Epithelial cell of prostate (primary cell): ENCODE measurements at places on chromosomes 16 and 17.

DNA sequence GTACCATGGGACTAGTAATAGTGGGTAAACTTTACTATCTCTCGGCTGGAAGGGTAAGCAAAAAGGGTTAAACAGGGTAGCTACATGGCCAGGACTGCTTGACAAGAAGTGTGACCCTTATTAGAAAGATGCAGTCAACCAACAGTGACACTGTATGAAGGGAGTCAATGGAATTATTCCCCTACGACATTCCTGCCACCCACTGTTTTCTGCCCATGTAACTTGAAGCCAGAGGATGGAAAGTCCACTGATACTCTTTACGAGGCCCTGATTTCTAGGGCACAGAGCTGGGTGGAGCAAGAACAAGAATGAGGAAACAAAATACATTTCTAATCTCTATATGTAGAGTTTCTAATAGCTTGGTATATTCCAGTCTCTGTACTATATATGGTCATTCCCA is 1102.5 kb downstream of the CDH11 start:
- no peak for DNase-seq

DNA sequence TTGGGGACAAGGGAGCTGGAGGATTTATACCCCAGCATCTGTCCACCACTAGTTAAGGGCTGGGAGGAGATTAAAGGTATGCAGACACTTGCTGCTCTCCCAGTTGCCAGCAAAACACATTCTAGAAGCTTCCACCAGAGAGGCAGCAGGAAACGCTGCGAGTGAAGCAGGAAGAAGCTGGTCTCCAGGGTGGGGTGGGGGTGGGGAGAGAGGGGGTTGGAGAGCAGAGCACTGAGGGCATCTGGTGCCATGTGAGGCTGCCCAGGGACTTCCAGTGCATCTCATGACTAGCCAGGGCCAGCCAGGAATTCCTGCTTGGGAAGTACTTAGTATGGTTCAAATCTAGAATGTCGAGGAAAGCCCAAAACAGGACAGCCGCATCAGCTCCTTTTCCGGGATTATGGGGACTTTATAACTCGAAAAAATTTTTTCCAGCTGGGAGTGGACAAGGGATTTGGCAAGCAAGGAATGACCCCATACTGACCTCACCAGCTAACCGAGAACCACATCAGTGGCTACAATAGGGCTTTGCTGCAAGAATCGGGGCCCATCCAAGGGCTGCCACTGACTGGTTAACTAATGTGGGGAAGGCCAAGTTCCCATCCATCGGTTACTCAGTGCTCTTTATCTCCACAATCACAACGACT is 26.2 kb upstream of the AXIN2 start:
- no peak for DNase-seq

DNA sequence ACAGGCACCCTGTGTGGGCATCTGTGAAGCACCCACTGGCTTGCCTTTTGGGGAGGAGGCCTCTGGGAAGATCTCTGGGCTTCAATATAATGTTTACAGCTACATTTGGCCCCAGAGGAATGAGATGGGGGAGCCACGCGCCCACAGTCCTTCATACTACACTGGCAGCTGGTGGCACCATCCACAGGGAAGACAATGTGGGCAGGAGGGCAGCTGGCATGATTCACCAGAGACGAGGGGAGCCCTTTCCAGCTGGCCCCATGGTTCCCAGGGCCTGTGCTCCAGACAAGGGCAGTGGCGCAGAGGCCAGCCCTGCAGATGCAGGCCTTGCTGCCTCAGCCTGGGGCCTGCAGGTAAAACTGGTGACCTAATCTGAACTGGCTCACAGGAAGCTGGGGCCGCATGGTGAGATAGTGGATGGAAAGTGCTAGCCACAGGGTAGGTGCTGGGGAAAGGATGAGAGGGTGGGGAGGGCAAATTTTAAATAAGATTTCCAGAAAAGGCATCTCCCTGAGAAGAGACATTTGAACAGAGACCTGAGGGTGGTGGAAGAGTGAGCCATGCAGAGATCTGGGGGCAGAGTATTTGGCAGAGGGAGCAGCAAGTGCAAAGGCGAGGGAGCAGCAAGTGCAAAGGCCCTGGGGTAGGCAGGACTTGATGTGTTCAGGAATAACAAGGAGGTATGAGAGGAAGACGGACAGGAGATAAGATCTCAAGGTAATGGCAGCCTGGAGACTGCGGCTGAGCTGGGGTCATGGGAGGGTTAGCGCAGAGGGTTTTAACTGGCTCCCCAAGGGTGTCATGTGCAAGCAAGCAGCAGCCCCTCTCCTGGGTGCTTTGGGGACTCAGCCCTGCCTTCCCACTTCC is 12.1 kb upstream of the KCNJ12 start:
- no peak for DNase-seq

DNA sequence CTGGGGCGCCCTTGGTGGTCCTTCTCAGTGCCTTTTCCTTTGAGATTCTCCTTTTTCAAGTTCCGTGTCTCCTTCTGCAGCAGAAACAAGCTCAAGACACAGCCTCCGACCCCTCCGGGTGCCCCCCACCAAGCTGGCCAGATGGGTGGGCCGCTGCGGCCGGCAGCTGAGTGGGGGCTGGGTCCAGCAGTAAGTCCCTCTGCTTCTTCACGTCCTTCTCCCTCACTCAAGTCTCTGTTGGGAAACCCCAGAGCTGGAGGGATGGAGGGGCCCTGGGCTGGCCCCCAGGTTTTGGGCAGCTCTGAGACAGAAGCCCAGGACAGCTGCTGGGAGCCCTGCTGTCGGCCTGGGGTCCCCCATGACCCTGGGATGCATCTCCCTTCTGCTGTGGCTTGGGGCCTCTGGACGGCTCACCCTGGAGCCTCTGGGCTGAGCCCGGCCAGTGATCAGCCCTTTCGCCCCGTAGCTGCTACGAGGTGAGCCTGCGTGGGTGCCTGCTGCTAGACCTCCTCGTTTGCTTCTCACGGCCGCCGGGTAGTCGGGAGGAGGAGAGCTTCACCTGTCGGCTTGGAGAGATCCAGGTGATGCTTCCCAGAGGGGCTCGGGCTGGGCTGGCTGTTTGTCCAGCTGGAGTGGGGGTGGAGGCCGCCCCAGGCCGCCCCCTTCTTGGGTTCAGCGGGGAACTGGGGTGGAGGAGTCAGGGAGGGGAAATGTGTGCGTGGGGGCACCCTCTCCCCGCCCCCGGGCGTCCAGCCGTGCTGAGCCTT is 10.7 kb downstream of the ENGASE start:
- DNase-seq, result no peak

DNA sequence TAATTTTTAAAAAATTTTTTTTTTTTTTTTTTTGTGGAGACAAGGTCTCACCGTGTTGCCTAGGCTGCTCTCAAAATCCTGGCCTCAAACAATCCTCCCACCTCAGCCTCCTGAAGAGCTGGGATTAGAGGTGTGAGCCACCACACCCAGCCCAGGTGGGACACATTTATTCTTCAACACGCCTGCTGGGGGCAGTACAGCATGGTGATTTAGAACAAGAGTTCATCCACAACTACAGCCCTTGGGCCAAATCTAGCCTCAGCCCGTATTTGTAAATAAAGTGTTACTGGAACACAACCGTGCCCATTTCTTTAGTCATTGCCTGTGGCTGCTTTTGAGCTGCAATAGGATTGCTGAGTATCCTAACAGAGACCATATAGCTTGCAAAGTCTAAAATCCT is 92.8 kb downstream of the KATNIP start:
- DNase-seq, result no peak

- DNase-seq, result no peak
These were observed 19.2 kb downstream of the MXRA7 start for GRCh38 chr17:76691379-76692191.

GRCh38 chr16:11191665-11192064 is 64.3 kb downstream of the SOCS1 start:
- DNase-seq, result no peak

- DNase-seq, result peak; percentile 62
These were observed 531.4 kb downstream of the CDH11 start for GRCh38 chr16:64590513-64590912.

- DNase-seq, result no peak
These were observed 6.6 kb downstream of the CANT1 start for GRCh38 chr17:79002796-79003593.

- no peak for DNase-seq
These were observed 8.6 kb upstream of the NXPH3 start for GRCh38 chr17:49567104-49567521.

DNA sequence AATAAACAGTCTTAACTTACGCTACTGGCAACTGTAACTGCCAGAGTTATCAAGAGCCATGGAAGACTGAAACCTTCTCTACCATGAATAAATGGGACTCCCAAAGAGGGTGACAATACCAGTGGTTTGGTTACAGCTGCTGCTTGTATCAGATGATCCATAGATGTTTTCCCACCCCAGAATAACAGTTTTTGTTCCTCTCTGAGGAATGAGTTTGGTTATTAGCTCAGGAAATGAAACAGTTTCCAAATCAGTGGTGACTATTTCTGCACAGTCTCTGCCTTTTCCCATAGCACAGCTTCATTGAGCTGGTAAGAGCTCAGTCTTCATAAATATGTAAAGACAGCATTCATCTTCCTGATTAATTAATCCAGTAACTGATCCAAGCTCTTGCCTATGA is 14.0 kb upstream of the HYDIN start:
- no peak for DNase-seq

- no peak for DNase-seq
These were observed 53.5 kb downstream of the SREBF1 start for GRCh38 chr17:17783116-17783824.

- no peak for DNase-seq
These were observed 287.3 kb upstream of the MAF start for GRCh38 chr16:79887541-79888540.

DNA sequence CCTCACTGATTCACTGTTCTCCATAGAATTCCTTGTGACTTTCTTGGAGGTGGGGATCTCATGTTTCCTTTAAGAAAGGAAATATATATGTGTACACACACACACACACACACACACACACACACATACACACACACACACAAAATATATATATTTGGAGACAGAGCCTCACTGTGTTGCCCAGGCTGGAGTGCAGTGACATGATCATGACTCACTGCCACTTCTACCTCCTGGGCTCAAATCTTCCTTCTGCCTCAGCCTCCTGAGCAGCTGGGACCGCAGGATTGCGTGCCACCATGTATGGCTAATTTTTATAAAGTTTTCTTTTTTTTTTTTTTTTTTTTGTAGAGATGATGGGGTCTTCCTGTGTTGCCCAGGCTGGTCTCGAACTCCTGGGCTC is 45.9 kb downstream of the CDH13 start:
- DNase-seq, result no peak

DNA sequence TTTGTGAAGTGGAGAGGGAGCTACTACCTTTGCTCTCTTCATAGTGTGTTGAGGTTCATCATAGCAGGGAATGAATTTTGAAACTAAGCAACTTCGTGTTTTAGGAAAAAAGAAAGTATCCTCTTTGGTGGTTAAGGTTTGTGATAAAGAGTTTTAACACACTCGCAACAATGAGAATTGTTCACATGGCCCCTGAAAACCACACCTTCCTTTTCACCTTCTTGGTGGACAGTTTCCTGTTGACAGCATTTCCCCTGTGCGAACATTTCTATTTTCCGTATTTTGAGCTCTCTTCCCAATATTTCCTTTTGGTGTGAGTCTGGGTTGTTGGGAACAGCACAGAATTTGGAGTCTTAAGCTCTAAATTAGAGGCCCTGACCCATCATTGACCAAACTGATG is 3.8 kb downstream of the OR4D2 start:
- no peak for DNase-seq

GRCh38 chr16:12800817-12801216 is 2.9 kb downstream of the CPPED1 start:
- no peak for DNase-seq

- no peak for DNase-seq
These were observed 4.8 kb downstream of the ATP2A3 start for GRCh38 chr17:3959295-3959899.

DNA sequence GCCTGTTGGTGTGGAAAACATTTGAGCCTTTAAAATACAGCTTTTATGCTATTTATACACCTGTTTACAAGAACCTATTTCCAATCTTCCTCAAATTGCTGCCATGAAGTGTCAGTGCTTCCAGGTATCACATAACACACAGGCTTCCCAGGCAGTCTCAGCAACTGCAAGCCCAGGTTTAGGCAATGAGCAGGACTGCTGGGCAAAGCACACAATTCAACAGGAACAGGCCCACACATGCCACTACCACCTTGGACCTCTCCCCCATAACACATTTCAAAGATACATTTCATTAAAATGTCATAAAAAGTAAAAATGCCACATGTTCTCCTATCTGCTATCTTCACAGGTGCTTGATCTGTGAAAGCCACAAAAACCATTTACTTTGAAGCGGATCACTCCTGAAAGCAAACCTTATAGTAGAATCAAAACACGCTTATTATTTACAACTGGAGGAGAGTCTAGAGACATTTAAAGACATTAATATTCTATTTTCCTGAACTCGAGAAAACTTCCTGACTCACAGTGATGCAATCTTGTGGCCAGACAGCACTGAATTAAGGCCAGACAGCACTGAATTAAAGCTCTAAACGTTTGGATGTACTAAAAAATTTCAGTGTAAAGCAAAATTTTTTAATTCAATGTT is 31.5 kb downstream of the ANKFY1 start:
- DNase-seq, result no peak

GRCh38 chr17:72349491-72349995 is 228.7 kb downstream of the SOX9 start:
- DNase-seq, result no peak

- no peak for DNase-seq
These were observed 53.9 kb downstream of the VPS35L start for GRCh38 chr16:19609359-19609758.

GRCh38 chr17:3033248-3033640 is 30.2 kb downstream of the OR1D5 start:
- DNase-seq, result no peak

- DNase-seq, result no peak
These were observed 7.5 kb upstream of the C16orf95 start for GRCh38 chr16:87324411-87325275.

GRCh38 chr17:20279631-20280030 is 187.7 kb downstream of the LGALS9B start:
- DNase-seq, result no peak

- DNase-seq, result no peak
These were observed 1.2 kb upstream of the FGF11 start for GRCh38 chr17:7437950-7438614.

DNA sequence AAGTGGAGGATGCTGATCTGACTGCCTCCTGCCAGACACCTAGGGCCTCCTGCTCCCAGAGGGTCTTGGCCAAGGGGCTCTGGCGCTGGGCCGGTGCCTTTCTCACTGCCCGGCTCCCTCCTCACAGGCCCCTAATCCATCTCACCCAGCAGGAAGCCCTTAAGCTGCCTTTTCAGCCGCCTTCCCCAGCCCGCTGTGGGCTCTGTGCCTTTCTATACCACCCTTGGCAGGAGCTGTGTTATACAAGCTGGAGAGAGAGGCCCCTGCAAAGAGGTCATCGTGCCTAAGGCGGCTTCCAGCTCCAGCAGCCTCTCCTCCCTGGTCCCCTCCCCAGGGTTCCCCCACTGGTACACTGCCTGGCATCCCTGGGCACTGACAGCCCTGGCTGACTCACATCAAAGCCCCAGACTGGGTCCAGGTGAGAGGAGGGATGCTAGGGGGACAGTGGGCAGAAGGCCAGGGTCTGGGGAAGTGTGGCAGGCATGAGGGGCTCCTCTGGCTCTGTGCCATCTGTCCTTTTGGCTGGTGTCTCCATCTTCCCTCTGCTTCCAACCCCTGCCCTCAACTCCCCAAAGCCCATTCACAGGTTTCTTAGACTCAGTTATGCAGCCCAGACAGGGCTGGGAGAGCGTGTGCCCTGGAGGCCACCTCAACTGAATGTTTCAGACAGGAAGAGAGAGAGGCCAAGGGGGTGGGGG is 15.3 kb upstream of the FZD2 start:
- no peak for DNase-seq
